ENCODE measurements at places on chromosomes 11 and 22.

DNA sequence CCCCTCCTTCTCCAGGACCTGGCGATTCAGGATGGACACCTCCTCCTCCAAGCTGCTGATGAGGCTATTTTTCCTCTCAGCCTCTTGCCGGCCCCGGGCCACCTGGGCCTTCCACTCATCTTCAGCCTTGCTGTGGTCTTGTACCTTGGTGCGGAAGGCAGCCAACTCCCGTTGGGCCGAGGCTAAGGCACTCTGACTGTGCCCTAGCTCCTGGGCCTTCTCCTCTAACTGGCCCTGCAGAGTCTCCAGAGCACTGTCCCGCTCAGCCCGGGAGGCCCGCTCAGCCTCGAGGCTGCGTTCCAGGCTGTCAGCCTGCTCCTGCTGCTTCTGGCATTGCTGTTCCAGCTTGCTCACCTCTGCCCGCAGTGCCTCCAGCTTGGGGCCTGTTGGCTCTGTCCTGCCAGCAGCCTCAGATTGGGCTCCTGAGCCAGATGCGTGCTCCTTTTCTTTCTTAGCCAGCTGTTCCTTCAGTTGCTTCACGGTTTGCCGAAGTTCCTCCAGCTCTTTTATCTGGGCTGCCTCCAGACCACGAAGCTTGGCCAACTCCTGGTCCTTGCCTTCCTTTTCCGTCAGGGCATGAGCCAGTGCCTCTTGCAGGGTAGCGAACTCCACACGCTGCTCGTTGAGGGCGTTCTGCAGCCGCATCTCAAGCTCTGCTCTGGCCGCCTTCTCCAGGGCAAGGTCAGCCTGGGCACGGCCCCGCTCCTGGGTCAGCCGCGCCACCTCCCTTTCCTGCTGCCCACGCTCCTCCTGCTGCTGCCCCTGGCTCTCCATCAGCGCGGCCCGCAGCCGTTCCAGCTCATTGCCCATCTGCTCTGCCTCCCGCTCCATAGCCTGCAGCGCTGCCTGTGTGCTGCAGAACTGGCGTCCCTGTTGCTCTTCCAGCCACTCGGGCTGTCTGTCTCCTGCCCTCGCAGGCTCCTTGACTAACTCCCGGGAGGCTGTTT is 15.3 kb downstream of the IL18BP start:
- no peak for DNase-seq

DNA sequence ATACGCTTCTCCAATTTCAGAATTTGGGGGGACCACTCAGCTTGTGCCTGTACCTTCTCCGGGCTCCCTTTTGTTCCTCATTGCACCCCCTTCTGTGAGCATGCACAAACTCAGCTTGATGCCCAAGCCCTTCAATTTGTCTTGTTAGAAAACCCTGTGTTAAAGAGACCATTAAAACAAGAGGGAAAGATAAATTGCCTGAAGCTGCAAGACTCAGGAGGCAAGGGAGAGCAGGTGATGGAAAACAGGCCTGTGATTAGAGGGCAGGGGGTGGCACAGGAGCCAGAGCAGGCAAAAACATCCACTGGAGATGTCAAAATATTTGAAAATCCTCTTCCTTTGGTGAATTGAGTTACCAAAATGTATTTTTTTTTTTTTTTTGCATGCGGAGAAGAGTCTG is 121.7 kb downstream of the MIAT start:
- DNase-seq: no peak

- DNase-seq: no peak
Measured at GRCh38 chr11:94132152-94132558, 3.5 kb downstream of the PANX1 start.

DNA sequence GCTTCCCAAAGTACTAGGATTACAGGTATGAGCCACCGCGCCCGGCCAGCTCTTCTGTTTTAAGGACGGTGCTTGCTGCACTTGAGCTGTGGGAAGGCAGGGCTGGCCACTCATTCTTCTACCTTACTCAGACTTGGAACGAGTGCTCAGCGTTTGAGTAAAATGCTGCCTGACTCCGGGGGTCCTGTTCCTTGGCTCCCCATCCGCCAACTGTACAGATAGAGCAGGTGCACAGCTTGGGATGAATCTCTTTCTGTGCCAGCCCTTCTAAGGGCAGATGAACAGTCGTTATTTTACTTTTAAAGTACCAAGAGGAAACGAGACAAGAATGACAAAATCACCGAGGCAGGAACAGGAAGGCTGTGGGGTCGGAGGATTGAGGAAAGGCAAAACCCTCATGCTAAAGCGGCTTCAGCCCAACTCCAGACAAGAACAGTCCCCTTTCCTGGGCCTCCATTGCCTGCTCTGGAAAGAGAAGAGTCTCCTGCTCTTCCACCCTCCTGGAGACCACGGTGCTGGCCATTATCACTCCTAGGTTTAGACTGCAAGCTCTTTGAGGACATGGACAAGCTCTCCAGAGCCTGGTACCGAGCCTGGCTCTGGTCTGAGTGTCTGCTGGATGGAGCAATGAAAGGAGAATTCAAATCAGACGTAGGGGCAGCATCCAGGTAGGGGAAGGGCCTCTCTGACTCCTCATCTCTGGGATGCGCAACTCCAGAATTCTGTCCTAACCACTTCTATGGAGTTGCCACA is 1.1 kb upstream of the SUN2 start:
- DNase-seq: no peak

DNA sequence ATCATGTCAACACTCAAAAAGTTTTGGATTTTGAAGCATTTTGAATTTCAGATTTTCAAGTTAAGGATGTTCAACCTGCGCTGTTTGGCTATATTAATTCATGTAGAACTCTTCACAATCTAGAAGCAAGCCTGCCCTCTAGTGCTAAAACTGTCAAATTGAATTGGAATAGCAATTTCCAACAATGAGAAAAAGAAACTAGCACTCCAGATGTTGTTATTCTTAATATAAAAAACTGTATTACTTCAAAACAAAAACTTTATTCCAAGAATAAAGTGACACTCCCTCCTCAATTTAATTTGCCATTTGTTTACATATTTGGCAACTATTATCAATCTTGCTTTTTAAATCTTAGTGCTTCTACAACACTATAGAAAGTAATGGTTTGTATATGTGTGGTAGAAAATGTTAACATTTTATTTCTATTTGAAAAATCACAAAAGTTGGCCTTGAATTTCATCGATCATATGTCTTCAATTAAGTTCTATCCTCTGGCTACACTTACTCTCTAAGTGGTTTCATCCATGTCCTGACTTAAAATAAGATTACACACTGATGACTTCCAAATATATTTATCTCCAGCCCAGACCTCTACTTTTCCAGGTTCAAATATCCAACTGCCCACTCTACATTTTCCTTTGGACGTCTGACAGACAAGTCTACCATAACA is 36.6 kb downstream of the DCUN1D5 start:
- DNase-seq: no peak

DNA sequence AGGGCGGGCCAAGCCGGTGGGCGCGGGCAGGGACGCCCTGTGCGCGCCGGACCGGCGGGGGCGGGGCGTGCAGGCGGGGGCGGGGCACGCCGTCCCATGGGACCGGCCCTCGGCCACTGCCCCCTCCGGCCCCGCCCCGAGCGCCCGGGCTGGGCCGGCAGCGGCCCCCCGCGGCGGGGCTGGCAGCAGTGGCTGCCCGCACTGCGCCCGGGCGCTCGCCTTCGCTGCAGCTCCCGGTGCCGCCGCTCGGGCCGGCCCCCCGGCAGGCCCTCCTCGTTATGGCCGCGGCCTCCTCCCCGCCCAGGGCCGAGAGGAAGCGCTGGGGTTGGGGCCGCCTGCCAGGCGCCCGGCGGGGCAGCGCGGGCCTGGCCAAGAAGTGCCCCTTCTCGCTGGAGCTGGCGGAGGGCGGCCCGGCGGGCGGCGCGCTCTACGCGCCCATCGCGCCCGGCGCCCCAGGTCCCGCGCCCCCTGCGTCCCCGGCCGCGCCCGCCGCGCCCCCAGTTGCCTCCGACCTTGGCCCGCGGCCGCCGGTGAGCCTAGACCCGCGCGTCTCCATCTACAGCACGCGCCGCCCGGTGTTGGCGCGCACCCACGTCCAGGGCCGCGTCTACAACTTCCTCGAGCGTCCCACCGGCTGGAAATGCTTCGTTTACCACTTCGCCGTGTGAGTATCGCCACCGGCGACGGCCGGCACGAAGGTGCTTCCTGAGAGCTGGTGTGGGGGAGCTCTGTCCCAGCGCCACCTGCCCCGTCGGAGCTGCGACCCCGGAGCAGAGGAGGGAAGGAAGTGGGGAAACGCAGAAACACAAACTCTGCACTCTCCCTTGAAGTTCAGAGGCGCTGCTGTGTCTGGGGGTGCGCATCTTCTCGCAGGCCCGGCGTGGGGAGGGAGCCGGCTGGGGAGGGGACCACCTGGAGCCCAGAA is at the start of gene KCNQ1:
KCNQ1 (plus strand) TSS at position 188 of the 925 bp plus-strand sequence; CDS start at position 279, 91 bp downstream.
- DNase-seq: no peak

Data from iPS DF 19.7 (cell line).